ENCODE measurements at places on chromosomes 16 and 17. TPM values are rescaled to one million over a fixed set of nuclear protein-coding genes. Genes with fewer than 3 reads are reported as not detected.

Gene KRTAP9-8
- not detected for total RNA-seq

Gene TOX3
- not detected for total RNA-seq

Gene SALL1
- not detected for total RNA-seq

Gene RGS9
- 1.6 TPM for total RNA-seq

Gene HOXB4
- 0.66 TPM for total RNA-seq
